ENCODE measurements at places on chromosomes 1 and 21. TPM values are rescaled to one million over a fixed set of nuclear protein-coding genes. Genes with fewer than 3 reads are reported as not detected.

The ABCD3 gene
- 65.7 TPM for total RNA-seq

The FAM78B gene
- total RNA-seq = 4.2 TPM

The LCE2A gene
- not detected for total RNA-seq

The FGR gene
- total RNA-seq = 3.7 TPM

The EPS8L3 gene
- not detected for total RNA-seq

The TARS2 gene
- 28.0 TPM for total RNA-seq

The IGFN1 gene
- total RNA-seq = not detected

The CXADR gene
- 21.1 TPM for total RNA-seq

The NKAIN1 gene
- not detected for total RNA-seq

The LMOD1 gene
- 9.6 TPM for total RNA-seq

The CDC42 gene
- 137 TPM for total RNA-seq

The NFIA gene
- total RNA-seq = 89.5 TPM
